ENCODE measurements at places on chromosomes 7 and 10.

DNA sequence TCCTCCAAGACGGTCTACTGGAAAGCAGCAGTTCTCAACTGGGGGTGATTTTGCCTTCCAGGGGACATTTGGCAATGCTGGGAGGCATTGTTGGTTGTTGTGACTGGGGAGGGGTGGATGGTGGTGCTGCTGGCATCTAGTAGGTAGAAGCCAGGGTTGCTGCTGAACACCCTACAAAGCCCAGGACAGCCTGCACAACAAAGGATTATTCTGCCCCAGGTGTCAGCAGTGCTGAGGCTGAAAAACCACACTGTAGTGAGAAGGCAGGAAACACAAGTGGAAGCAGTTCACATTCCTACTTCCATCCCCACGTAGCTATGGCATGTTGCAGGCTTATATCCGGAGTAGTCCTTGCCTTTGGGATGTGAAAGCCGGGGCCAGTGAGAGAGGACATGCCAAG, 86.9 kb downstream of the AOAH start:
- no peak for DNase-seq

GRCh38 chr10:28853195-28853594, 175.9 kb downstream of the BAMBI start:
- DNase-seq: no peak

GRCh38 chr7:115548756-115549155, 481.8 kb downstream of the TFEC start:
- no peak for DNase-seq

- DNase-seq: no peak
Observed at GRCh38 chr10:119805702-119806230, 66.9 kb downstream of the MCMBP start.

DNA sequence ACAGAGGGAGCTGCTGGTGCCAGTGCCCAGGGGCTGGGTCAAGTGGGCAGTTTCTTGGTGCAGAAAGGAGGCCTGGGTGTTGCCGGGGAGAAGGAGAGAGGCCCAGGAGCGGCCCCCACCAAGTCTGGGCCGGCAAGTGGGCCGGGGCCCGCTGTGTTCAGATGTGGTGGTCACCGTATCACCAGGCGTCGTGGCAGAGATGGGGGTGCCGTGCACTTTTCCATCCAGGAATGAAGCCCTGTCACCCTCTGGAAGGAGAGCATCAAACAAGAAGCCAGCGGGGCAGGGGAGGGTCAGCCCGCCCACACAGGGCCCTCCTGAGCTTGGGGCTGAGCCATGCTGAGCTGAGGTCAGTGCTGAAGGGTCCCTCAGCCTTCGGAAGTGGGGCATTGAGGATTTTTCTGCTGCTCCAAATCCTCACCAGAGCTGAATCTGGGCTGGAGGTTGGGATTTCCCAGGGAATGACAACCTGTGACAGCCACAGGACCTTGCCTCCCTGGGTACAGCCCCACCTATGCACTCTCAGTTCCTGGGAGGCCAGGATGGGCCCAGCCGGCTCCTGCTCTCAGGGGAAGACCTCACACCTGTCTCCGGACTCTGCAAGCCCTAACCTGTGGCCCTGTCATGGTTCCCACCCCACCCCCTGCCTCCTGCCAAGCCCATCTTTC, 27.9 kb upstream of the INPP5A start:
- no peak for DNase-seq

DNA sequence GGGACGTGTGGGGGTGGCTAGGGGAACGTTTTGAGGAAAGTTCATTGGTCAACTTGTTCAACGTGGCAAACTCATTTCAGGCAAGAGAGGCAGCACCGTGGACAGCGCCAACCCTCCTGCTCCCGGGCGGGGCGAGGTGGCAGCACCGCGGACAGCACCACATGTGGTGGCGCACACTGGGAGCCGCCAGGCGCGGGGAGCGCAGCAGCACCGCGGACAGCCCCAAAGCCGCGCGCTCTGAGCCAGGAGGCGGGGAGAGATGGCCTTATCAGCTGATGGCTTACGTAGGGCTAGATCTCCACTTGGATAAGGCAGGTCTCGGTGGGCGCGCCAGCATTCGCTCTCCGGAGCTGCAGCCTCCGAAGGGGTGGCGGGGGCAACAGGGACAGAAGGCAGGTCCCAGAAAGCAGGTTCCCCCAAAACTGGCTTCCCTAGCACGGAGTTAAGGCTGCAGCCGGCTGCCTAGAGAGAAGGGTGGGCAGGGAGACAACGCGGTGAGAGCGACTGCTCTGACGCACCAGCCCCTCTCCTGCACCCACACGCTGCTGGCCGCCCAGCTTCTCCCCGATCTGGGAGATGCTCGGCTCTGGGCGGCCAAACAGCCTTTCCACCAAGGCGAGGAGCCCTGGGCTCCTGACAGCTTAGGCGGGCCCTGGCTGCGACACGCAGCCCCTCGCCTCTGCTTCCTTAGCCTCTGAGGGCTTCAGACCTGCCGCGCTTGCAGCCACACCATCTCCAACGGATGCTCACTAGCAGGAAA, at the start of gene HTR5A:
Gene HTR5A (plus strand): TSS at position 333 of the 760 bp plus-strand sequence. CDS start 576 bp downstream, outside the sequence.
- no peak for DNase-seq

DNA sequence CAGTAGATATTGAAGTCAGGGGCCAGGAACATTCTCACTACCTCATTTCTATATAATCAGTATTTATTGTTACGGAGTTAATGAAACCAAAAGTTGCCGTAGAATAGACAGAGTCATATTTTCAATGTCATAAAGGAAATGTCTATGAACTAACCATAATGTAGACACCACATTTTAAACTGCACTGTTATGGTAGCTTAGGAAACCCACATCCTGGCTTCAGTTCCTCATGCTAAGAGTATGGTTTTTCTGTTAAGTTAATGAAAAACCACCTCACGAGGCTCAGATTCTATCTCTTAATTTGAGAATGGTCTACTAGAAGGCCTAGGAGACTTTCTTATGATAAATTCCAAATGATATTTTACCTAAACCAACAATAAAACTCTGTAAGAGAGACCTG, 166.5 kb downstream of the TMEM26 start:
- no peak for DNase-seq

GRCh38 chr7:28546067-28546466, 133.7 kb downstream of the CREB5 start:
- DNase-seq: no peak

DNA sequence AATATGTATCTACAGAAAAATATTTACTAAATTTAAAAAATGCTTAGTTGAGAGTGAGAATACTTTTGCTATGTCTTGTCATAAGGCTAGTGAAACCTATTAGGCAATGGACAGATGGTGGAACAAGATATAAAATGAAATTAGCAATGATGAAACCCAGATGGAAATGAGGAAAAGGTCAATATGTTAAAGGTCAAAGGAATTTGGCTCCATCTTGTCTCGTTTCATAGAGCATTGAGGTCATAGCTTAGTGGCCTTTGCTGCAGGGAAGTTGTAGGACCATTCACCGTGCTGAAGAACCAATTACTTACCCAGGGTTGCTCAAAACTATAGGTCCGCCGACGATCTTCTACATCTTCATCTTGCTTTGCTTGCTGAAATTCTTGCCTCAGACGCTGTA, 683.9 kb downstream of the PARD3 start:
- no peak for DNase-seq

GRCh38 chr7:117023325-117023854, 70.1 kb downstream of the ST7 start:
- no peak for DNase-seq

- no peak for DNase-seq
Observed at GRCh38 chr10:86699125-86699524, 30.8 kb downstream of the LDB3 start.

GRCh38 chr10:121596689-121597503, 1.3 kb downstream of the FGFR2 start:
- peak; percentile 38 for DNase-seq

DNA sequence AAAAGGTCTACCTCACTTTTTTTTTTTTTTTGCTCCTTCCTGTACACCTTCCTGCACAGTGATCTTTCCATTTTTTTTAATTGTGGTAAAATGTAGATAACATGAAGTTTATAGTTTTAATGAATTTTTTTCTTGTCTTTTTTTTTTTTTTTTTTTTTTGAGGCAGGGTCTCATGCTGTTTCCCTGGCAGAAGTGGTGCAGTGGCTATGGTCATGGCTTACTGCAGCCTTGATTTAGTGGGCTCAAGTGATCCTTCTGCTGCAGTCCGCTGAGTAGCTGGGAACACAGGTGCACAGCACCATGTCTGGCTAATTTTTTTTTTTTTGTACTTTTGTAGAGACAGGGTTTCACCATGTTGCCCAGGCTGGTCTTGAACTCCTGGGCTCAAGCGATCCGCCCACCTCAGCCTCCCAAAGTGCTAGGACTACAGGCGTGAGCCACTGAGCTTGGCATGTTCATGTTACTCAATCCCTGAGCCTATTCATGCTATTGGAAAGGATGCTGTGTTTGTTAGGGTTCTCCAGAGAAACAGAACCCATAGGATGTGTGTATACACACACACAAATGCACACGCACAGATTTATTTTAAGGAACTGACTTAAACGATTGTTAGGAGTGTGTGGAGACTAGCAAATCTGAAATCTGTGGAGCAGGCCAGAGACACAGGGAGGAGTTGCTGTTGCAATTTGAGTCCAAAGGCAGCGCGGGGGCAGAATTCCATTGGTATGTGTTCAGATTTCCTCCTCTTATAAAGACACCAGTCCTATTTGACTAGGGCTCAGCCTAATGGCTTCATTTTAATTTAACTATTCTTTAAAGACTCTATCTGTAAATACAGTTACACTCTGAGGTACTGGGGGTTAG, 29.1 kb downstream of the GALNT11 start:
- DNase-seq: no peak

- DNase-seq: no peak
Observed at GRCh38 chr7:18151422-18151821, 123.8 kb upstream of the PRPS1L1 start.

GRCh38 chr7:94763268-94763667, 107.3 kb upstream of the SGCE start:
- no peak for DNase-seq

DNA sequence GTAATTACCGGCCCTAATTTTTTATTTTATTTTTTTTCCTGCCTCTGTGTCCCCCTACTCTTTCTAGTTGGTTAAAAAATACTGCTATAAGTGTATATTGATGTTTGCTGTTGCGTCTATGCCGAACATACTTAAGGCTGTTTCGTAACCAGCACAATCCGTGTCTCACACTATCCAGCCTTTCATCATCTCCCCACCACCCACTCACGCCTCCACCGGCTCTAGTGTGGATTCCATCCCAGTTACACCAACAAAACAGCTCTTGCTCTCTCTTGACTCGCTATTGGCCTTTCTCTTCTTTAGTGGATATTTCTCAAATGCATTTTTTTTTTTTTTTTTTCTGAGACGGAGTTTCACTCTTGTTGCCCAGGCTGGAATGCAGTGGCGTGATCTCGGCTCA, 70.1 kb upstream of the CAMK1D start:
- DNase-seq: no peak

- no peak for DNase-seq
Observed at GRCh38 chr10:98272245-98272644, 4.3 kb upstream of the LOXL4 start.

DNA sequence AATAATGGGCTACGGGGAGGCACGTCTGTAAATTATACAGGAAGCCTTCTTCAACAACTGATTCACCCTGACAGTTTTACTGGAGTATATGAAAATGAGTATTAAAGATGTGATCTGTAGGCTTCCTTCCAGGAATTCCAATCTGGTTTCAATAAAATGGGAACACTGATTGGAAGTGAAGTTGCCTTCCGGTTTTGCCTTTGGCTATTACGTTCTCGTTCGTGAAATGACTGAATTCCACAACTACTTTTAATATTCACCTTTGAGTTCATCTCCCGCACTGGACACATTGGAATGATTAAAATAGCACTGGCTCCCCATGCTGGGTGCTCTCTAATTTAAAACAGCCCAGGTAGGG, 350.1 kb upstream of the MKI67 start:
- DNase-seq: no peak

DNA sequence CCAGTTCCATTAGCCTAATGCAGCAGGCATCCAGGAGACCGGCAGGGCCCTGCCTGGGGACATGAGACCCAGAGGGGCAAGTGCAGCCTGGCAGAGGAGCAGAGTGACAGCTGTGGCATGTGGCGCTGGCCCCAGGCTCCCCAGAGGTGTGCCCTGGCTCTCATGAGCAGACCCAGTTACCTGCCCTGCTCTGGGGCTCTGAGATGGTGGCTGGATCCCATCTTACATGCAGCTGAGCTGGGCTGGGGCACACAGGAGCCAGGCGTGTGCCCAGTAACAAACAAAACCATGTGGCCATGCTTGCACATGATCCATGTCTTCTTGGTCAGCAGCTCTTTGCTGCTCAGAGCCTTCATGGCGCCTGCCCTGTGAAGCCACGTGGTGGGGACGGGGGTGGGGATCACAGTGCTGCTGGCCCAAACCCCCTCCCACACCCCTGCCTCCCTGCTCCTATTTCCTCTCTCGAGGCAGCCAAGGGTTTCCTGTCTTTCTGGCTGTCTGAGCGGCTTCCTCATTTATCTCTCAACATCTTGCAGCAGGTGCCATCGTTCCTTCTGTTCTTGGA, 40.3 kb upstream of the GTF2I start:
- no peak for DNase-seq

GRCh38 chr10:120783098-120783497, 68.1 kb upstream of the WDR11 start:
- no peak for DNase-seq

DNA sequence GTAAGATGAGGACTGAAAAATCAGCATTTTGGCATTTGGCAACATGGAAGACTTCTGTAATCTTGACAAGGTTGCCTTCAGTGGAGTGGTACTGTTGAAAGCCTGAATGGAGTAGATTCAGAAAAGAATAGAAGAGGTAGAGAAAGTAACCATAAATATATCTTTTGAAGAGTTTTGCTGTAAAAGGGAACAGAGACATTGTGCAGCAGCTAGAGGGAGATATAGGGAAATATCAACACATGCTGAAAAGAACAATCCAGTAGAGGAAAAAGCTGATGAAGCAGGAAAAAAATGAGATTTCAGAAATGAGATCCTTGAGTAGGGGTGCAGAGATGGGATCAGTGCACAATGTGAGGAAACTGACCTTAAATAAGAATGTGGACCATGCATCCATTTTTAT, 60.0 kb downstream of the RAPGEF5 start:
- DNase-seq: no peak

GRCh38 chr7:15720849-15721471, 34.5 kb upstream of the MEOX2 start:
- DNase-seq: peak; percentile 41

DNA sequence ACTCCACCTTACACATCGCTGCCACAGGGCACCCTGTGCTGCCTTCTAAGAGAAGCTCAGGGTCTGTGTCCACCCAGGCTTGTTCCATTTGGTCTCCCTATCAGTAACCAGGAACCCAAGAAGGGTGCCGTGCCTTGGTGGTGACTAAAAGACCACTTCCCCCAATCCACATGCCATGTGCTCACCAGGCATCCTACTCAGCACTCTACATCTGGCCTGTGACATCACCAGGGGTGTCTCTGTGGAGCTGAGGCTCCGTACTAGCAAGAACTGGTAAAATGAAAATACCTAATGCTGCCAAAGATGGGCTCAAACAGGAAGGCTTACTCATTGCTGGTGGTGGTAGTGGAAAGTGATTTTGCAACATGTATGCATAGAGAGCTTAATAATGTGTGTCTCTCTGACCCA, 19.0 kb upstream of the C10orf71 start:
- no peak for DNase-seq

- DNase-seq: no peak
Observed at GRCh38 chr10:47121336-47121735, 178.7 kb upstream of the GDF10 start.
